ENCODE measurements at places on chromosomes 3 and 15.
A peak's percentile ranks its signal among the peaks of the same experiment; 100 is the strongest.

DNA sequence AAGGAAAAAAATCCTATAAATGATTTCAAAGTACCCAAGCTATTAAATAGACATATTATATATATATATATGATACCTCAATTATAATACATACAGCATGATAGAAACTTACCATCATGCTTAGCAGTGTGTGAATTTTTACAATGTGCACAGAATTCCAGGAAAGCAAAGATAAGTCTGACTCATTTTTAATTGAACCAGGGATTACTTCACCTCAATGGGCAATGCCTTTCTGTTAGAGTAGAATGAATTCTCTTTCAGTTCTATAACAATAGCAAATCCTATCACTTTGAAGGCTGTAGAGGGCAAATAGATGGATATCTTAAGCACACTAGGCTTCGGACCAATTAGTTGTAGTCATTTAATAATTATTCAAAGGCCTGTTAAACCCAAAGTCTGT, 54.8 kb upstream of the P3H2 start:
- peak; percentile 34 for DNase-seq

DNA sequence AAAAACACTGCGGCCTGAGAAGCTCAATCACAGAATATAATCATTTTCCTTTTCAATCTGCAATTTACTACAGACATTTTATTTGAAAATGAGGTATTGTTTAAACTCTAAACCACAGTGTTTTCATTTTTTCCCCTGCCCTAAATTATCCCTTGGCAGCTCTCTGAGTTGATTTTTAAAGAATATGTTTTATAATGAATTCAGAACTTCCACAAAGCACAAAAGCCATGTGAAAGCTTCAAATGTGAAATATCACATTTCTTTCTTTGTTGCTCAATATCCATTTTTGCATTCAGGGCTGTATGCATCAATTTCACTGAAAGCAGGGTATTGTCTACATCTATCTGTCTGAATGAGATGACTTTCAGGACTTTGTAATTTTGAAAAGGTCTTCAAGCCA, 813.6 kb upstream of the ALCAM start:
- no peak for DNase-seq

GRCh38 chr15:53910236-53910849, 67.9 kb upstream of the UNC13C start:
- DNase-seq = no peak

DNA sequence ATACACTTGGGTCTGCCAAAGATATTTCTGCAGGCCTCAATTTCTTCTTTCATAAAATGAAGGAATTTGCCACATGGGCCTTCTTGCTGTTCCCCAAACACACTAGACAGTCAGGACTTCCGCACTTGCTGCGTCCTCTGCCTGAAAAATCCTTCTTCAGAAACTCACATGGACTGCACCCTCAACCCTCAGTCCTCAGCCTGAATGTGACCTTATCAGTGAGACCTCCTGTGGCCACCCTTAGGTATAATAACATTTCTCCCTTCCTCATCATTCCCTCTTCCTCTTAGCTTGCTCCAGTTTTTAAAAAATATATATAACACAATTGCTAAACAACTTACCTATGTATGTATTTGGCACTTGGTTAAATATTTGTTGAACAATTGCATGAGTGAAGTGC, 257.5 kb downstream of the MFSD1 start:
- DNase-seq = no peak

DNA sequence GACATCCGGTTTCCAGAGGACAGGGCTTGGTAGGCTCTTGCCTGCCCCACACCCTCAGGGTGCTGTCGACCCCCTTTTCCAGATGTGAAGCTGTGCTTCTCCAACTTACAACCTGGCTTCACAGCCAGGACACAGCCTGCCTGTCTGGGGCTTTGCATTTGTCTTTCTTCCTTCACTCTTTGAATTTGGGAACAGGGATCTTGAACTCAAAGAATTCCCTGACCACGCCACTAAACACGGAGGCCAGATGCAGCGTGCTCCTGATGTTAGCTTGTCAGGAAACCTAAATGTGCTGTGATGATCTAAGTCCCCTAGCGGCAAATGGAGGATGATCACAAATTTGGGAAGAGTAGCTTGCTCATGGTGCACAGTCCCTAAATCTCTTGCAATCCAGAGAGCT, 244.8 kb upstream of the RGMA start:
- DNase-seq = no peak

DNA sequence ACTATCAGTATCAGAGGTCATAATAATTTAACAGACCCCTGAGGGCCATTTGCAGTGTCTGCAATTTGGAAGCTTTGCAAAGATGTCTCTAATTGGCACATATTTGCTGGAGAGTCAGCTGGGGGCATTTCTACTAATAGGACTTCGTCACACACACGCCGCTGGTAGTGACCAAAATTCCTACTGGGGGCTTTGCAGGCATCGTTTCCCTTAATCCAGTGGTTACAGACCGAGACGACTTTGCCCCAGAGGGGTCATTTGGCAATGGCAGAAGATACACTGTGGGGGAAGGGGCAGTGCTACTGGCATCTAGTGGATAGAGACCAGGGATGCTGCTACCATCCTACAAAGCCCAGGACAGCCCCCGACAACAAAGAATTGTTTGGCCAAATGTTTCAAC, 151.0 kb upstream of the LRTM1 start:
- no peak for DNase-seq

DNA sequence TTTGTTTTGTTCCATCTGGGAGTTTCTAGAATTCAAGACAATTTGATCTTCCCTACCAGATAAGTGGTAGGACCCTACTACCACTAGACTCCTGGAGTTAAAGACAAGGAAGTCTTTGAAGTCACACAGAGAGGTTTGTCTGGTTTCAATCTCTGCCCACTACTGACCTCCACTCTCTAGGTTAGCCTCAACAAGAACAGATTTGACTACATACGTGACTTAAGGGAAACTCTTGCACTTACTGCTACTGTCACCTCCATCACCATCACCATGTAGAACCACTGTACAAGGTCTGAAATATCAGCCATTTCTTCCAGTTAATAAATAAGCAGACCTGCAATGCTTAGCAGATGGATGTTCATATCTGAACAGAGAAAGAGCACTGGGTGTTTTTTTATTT, 148.3 kb upstream of the ARHGEF26 start:
- no peak for DNase-seq

GRCh38 chr3:175404027-175404426, 544.9 kb downstream of the NAALADL2 start:
- peak; percentile 79 for DNase-seq

- no peak for DNase-seq
Measured at GRCh38 chr3:178714925-178715832, 178.9 kb downstream of the KCNMB2 start.

Data from iris pigment epithelial cell (primary cell).